ENCODE measurements at places on chromosomes 6 and 20.

DNA sequence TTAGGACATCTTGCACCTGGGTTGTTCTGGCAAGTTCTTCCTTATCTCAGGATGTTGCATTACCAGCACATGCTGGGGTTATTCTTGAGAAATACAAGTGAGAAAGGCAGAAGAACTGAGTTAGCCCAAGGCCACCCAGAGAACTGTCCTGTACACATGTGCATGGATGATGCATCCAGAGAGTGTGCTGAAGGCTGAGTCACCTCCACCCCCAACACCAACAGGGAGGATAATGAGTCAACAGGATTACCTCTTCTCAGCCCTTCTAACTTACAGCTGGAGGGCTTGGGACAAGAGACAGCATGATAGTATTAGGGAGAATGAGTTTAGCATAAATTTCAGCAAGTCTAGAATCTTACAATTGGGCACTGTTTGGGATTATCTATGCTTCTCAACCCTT is 8.5 kb downstream of the SCGN start:
- ATAC-seq: peak; percentile 75

DNA sequence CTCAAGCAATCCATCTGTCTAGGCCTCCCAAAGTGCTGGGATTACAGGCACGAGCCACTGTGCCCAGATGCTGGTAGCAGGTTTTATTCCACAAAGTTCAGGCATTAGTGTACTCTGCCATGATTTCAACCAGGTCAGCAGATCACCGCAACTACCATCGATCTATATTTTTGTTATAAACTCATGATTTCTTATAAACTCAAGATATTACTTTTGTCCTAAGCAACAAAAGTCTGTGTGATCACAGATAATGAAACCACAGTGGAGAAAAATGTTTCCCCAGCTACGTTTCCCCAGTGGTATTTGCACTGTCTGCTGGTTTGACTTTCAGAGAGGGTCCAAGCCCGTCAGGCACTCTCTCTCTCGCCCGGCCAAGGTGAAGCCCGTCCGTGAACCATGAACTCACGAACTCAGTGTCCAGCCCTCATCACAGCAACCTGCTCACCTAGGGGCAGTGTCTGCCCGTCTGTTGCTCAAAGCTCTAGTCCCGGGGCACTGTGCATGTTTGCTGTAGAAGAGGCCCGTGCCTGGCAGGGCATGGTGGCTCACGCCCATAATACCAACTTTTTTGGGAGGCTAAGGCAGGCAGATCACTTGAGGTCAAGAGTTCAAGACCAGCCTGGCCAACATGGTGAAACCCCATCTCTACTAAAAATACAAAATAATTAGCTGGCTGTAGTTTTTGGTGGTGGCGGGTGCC is 7.0 kb downstream of the SLC4A11 start:
- ATAC-seq: no peak

DNA sequence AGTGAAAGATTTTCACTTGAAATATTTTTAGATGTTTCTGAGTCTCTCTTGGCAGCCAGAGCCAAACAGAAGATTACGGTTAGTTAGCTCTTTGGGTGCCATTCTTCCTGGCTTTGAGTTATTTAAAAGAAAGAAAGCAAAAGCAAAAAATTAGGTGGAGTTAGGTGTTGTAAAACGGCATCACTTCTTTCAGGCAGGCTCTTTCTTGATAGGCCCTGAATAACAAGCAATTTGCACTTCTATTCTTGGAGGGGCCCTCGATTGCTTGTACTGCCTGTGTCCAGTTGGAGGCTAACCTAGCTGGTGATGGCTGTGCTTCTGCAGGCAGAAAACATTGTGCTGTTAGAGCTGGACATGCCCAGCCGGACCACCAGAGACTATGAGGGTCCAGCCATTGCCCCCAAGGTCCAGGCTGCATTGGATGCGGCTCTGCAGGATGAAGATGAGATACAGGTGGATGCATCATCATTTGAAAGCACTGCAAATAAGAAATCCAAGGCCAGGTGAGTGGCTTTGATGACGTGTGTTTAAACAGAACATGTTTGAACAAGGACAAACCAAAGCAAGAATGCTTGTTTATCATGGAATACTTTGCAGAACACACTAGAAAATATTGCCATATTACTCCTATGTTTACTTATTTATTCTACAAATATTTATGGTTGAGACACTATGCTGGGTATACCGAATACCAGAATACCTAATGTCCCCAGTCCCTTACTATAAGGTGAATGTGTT is 28.1 kb upstream of the ASXL1 start:
- no peak for ATAC-seq

GRCh38 chr6:55652429-55652828 is 73.4 kb upstream of the HMGCLL1 start:
- ATAC-seq: no peak

DNA sequence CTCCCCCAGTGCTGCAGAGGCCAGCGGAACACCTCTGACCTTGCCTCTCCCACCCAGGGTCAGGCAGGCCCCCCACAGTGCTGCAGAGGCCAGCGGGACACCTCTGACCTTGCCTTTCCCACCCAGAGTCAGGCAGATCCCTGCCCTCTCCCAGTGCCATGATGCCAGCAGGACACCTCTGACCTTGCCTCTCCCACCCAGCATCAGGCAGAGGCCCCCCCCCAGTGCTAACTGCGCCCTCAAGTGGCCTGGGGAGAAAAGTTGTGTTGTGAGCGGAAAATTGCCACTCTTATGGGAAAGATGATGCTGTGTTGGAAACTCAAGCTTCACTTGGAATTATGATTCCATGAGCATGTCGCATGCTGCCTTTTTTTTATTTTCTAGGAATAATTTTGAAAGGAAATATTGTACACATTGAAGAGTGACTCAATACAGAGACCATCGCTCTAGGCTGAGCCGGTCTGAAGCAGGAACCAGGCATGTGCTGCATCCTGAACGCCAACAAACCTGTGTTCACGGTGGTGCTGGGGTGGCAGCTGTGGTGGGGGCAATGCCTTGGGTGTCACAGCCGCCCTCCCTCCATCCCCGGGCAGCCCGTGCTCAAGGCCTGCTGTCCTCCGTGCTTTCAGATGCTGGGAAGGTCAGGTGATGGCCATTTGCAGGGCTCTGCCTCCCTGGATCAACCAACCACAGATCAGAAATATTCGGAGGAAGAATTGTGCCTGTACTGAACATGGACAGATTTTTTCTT is 98.6 kb downstream of the CDH4 start:
- no peak for ATAC-seq

- ATAC-seq: no peak
Measured at GRCh38 chr6:21592953-21593352, 598 bp upstream of the SOX4 start.

DNA sequence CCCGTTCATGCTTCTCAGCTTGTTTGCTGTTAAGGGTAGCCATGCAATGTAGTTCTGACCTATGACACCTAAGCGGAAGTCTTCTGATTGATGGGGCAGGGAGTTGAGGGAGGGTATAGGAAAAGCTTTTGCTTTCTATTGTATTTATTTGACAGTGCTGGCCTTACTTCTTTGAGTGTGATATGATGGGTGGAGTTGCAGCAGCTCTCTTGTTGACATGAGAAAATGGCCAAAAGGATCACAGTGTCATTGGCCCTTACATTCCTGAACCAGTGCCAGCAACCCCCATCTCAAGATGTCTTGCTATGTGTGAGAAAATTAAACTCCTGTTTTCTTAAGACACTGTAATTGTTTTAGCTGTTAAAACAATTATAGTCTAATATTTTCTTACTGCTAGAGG is 117.5 kb downstream of the SAMD5 start:
- no peak for ATAC-seq

- peak; percentile 51 for ATAC-seq
Measured at GRCh38 chr6:11386323-11386722, 151.2 kb upstream of the TMEM170B start.

DNA sequence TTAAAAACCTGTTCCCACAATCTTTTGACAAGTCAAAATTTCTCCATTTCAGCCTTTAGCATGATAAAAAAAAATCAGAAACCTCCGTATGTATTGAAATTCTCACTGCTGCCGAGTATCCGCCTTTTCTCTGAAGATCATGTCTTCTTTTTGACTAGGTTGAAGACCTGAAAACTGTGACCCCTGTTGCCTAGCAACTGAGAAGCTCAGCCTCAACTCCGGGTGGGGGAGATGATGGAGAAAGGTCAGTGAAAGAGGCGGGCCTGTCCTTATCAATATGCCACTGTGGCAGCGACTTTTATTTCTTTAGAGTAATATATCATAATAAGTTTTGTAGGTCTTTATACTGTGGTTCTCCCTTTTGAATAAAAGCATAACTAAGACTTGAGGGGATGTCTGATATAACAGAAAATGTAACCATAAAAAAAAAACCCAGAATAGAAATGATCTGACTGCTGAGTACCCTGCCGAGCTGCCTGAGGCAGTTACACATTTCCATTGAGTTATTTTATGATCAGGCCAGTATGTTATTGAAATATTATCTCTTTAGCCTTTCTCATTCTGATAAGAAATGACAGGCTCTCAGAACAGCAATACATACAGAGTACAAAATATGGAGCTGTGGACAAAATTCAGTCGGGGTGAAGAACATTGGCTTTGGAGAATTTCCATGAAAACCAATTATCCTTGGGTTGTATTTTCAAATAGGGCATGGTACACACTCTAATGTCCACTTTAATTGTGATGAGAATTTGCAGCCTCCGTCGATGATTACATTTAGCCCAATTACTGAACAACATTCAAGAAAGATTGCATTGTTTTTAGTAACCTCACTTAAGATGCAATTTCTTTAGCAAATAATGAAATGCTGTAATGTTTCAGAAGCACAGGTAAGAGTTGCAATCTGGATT is 136.7 kb upstream of the EEF1E1 start:
- ATAC-seq: no peak

DNA sequence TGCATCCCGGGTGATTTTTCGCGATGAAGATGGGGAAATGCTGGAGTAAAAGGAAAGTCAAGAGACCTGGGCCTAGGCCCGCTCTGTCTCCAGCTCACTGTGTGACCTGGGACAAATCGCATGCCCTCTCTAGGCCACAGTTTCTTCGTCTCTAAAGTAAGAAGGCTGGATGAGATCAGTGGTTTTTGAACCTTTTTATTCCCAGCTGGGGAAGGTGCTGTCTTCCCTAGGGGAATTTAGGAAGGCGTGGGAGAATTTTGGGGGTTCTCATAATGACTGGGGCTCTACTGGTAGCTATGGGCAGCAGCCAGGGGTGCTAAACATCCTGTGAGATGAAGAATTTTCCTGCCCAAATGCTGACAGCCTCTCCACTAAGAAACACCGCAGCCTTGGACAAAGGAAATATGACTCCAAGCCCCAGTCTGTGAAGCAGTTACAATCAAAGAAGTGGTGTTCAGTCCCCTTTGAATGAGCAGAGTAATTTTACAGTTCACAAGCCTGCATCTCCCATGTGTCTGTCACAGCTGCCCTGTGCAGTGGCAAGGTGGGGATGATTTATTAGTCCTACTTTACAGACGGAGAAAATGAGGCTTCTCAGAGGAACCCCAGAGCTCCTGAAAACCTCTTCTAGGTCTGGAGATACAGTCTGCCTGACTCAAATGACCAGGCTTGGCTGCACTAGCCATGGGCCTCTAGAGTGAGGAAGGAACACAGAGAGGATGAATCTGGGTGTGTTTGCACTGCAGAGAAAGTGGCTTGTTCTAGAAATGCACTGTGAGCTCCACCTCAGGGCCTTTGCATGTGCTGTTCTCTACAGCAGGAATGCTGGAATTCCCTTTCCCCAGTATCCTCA is 57.2 kb downstream of the RAB44 start:
- no peak for ATAC-seq

- peak; percentile 99 for ATAC-seq
Measured at GRCh38 chr6:90025523-90026061, 131.3 kb downstream of the GJA10 start.

- ATAC-seq: no peak
Measured at GRCh38 chr6:144177726-144178125, 27.4 kb downstream of the STX11 start.

- peak; percentile 84 for ATAC-seq
Measured at GRCh38 chr20:1377341-1377871, 15.4 kb downstream of the FKBP1A start.

DNA sequence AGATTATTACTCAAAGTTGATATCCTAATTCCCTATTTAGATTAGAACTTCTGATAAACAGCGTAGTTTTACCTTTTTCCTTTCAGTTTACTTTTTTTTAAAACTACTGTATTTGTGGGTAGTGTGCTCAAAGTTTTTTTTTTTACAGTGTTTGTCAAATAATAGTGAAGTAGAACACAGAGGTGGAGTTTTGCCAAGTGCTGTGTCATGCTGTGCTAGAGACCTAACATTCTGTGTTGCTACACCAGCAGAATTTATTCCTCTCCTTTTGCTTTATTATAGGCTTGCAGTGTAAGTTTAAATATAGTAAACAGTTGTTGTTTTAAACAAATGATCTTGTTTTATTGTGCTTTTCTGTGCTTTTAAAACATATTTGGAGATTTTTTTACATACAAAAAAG is 125.4 kb downstream of the HIVEP1 start:
- ATAC-seq: no peak

GRCh38 chr6:102759415-102759814 is 1365.9 kb downstream of the GRIK2 start:
- ATAC-seq: no peak

GRCh38 chr20:45813006-45813340 is 529 bp downstream of the UBE2C start:
- ATAC-seq: no peak

DNA sequence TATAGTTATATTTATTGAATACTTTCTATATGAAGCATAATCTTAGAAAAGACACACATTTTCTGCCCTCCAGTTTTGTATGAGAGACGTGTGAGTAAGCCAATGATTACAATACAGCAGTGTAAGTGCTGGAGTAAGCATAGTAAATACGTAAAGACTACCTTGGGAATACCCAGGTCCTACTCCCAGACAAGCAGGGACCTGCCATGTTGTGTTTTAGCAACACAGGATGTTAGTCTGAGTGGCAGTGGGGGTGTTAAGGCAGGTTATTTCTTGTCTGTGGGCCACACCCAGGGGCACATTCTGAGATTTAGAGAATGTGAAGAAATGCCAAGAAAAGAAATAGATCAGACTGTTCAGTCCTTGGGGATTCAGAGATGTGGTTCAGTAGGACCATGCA is 34.3 kb upstream of the RNF144B start:
- no peak for ATAC-seq

- no peak for ATAC-seq
Measured at GRCh38 chr6:125963817-125964216, 7.2 kb downstream of the HINT3 start.

- ATAC-seq: no peak
Measured at GRCh38 chr6:143673669-143674068, 4.1 kb upstream of the PHACTR2 start.

DNA sequence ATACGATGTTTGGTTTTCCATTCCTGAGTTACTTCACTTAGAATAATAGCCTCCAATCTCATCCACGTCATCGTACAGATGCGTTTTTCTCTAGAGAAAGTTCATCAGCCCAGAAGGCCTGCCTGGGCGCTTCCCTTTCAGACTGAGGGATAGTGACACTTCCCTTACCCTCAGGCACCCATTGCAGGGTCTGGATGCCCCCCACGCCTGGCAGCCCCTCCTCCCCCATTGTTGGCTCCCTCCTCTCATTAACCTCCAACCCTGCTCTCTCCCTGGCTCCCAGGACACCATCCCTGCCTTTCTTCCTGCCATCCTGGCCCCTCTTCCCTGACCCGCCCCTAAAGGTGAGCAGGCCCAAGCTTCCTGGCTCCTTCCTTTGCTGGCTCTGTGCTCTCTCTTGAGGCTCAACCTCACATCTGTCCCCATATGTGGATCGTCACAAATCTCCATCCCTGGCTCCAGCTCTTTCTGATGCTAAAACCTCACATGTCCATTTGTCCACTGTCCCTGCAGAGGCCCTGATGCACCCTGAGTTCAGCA is 145.2 kb downstream of the SYCP2 start:
- no peak for ATAC-seq

- ATAC-seq: no peak
Measured at GRCh38 chr6:81979329-81979728, 226.8 kb upstream of the TENT5A start.

GRCh38 chr6:38452816-38453660 is 186.7 kb downstream of the BTBD9 start:
- ATAC-seq: no peak

- ATAC-seq: no peak
Measured at GRCh38 chr6:19796452-19796851, 40.7 kb upstream of the ID4 start.
